Effector CD4-positive, alpha-beta T cell (primary cell): ENCODE measurements at places on chromosomes 12 and 14.
A peak's percentile ranks its signal among the peaks of the same experiment; 100 is the strongest.

GRCh38 chr14:65492266-65492665 is 79.7 kb downstream of the FUT8 start:
- DNase-seq: no peak

DNA sequence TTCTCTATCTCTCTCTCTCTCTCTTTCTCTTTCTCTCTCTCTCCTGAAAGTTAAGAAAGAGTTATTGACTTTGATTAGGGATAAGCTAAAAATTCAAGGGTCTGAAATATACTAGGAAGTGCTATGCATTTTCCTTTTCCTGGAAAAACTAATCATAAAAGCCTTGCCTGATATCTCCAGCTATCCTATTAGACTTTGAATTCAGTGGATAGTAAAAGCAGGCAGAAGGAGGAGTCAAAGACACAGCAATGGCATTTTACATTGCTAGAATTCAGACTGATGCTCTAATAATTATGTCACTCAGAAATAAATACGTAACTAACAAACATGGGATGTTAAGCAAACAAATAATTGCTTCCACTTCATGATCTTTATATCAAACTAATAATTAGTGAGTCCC is 272.0 kb downstream of the SSPN start:
- no peak for DNase-seq

DNA sequence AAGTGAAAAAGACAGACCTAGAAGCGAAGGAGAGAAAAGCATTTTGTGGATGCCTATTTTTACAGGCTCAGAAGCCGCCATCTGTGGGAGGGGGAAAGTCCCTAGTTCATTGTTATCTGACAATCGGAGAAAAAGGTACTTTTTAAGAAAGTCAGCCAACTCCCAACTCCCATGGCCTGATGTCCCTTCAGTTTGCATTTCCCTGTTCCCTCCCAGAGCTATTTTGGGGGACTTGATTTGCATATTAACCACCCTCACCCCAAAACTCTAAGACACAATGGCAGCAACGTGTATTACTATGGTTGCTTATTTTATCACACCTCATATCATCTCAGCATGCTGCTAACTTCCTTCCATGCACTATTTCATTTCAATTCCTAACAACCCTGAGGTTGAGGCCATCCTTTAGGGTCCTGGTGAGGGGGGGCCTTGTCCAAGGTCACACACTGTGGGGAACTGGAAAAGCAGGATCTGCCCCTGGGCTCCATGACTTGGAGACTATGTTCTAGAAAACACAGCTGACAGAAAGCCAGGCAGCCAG is 18.7 kb downstream of the HVCN1 start:
- DNase-seq: no peak

- no peak for DNase-seq
Measured at GRCh38 chr14:93116676-93117200, 1.0 kb upstream of the ITPK1 start.

DNA sequence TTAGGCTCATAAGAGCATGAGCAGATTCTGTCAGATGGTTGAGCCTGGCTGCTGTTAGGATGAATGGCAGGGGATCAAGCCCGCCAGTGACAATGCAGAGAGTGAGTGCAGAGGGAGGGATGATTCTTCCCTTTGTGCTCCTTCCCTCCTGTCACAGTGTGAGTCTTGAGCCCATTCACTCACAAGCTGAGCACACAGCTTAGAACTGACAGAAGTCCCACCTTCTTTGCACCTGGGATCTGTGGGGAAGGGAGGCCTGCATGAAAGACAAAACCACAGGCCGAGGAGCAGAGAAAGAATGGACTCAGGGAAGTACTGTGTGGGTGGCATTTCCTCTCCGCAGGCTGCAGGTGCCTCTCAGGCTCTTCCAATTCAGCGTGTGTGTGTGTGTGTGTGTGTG is 160.6 kb downstream of the KCNA5 start:
- no peak for DNase-seq

DNA sequence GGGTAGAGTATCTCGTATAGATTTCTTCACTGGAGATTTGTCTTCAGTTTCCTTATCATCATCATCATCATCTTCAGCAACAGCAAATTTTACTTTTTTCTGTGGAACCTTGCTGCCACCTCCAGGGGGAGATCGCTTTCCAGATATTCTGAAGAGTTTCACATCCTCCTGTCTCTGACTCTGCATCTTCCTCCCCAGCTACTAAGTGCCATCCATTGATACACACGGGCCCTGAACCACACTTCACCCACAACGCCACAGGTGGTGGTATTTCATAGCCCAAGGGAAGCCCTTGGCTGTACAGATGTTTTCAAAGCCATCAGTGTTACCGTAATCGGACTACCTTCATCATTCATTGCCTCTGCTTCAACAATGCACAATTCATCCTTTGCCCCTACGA is 82.2 kb downstream of the PPP2R5C start:
- DNase-seq: peak; percentile 38

- DNase-seq: no peak
Measured at GRCh38 chr14:50977863-50978528, 33.7 kb upstream of the PYGL start.

DNA sequence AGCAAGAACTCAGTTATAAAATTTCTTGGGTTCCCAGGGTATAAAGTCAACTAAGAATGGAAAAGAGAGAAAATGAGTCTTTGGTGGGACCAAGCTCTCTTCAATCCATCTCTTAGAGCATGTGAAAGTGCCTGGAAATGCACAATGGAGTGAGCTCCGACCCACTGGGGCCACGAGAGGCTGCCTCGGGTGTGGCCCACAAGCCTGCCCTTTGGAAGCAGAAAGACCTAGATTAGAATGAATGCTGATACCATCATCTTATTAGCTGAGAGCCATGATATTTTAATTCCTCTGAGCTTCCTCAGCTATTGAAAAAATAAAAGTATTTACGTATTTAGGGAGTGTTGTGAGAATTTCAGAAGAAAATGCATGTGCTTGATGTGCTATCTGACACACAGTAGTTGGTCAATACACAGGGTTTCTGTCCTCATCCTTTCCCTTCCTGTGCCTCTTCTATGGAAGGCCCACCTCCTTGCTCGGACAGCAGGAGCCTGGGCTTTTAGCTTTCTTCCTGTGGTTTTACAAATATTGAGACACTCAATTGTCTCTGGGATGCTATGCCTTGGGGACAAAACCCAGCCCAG is 42.5 kb downstream of the VDR start:
- DNase-seq: no peak

GRCh38 chr14:46256381-46256780 is 395.2 kb downstream of the RPL10L start:
- no peak for DNase-seq

DNA sequence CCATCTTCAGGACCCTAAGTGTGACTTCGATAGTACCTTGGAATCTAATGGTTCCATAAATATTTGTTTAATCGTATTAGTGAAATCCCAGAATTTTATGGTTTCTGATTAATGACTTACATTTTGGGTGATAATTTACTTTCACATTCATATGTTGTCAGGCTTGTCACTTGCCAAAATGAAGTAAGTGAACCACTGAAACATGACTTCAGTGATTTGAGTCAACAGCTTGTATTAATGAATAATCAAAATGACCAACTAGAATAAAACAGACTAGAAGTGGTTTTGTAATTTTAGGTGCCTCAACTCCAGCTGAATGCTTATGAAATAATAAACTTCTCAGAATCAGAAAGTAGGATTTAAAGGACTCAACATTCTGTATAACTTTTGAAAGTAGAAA is 517.1 kb downstream of the PRKD1 start:
- no peak for DNase-seq

DNA sequence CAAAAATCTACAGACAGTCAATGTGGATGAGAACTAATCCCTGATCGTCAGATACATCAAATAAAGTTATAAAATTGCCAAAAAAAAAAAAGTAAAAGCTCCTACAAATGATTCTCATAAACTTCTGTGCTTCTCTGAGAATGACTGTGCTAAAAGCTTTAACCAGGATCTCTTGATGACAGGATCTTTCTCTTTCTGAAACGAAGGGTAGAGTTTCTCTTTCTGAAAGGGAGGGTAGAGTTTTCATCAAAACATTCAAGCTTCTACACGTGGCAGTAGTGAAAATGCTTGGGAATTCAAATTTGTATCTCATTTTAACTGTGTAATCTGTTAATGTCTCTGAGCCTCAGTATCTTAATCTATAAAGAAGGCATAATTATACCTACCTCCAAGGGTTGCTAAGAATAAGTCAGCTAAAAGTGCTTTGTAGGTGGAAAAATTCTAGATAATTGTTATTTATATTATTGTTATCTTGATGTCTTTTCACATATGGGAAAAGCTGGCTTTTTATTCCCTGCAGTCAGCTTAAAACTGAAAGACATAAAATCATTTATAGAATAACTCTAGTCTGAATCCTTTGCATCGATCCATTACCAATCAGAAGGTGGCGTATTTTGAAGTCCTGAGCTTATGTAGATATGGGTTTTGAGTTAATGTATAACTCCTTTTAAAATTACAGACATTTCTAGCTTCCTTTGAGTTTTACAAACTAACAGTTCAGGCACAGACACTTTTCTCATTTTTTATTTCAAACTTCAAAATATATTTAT is 157.4 kb downstream of the DACT1 start:
- no peak for DNase-seq

DNA sequence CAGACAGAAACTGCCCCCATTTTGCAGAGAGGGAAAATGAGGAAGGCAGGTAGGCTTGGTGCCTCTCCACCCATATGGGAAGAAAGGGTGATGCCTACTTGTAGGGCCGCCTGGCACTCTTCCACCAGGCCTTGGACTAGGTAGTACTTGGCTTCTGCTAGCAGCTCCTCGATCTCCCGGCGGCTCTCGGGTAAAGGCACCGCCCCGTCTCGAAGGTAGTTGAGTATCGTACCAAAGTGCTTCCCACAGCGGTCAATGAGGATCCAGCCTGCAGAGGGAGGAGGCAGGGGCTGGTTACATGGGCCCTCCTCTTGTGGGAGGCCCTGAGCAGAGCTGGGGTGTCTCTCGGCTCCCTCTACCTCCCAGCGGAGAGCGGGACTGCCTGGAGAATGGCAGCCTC is 16.6 kb downstream of the KCTD10 start:
- no peak for DNase-seq

- no peak for DNase-seq
Measured at GRCh38 chr14:97052001-97052400, 254.8 kb downstream of the VRK1 start.

DNA sequence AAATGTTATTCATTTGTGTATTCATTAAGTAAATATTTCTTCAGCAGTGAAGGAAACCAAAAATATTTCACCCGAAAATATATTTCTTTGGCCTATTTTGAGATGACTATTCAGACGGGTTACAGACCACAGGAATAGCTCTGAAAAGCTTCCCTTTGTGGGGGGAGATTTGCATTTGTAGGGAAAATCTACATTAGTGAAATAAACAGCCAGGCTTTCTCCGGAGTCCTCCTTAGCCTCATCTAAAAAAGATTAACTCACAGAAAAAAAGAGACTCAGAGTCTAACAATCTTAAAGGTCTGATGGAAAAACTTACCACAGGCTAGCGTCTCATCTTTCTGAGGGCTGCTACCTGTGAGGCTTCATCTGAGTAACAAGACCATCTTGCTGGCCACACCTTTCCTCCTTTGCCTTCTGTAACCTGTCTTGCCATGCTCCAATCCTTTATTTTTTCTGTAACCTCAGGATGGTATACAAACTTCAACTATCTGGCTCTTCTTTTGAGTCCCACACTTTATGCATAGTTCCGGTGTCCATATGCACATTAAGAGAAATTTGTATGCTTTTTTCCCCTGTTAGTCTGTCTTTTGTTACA is 100.7 kb downstream of the CNTN1 start:
- DNase-seq: no peak
